Stimulated activated CD4-positive, alpha-beta T cell treated with anti-CD3 and anti-CD28 coated beads, Interleukin-15, amount 100 ng/mL, for 1 hour (primary cell): ENCODE measurements at places on chromosomes 1 and 21.
A peak's percentile ranks its signal among the peaks of the same experiment; 100 is the strongest.

DNA sequence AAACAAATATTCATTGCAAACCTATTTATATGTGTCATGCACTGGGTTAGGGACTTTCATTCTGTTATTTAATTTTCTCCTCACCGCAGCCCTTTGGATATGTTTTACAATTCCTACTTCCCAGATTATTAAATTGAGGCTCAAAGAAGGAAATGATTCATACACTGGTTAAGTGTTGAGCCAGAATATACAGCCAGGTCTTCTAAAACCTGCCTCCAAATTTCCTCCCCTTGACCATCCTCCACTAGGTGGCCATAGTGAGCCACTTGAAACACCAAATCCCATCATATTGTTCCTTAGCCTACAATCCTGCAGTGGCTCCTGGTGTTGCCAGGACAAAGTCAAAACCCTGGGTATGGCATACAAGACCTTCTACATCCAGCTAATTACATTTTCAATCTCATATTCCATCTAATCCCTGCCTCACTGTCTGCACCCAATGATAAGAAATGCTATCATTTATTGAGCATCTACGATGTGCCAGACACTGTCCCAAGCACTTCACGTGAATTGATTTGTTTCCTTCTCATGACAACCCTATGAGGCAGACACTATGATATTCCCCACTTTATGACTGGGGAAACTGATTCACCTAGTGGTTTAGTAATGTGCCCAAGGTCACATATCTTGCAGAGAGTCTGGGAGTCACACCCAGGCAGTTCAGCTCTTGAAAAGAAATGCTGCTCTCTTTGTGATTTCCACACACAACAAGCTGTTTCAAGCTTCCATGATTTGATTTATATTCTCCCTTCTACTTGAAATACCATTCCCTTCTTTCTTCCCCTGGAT, 23.6 kb upstream of the KIRREL1 start:
- DNase-seq: no peak

DNA sequence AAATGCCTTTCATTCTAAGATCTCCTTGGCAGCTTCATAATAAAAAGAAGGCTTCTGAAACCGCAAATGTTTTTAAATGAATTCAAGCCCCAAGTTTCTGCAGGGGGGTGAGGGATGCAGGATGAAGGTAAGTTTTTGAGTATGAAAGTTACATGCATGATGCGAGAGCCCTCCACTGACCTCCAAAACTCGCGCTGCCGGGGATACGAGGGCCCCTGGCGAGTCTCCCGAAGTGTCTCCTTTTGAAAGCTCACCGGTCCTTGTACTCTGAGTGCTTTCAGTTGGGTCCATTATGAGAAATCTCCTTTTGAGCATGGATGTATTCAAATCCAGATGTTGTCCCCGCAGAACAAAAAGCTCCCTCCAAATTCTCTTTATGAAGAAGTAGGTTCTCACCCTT, 18.9 kb upstream of the ZC3H12A start:
- no peak for DNase-seq

- DNase-seq: no peak
These were observed 28.9 kb upstream of the EFCAB14 start for GRCh38 chr1:46747683-46748288.

GRCh38 chr1:226599636-226600238, 51.2 kb downstream of the STUM start:
- no peak for DNase-seq

GRCh38 chr1:9440763-9441194, 98.5 kb upstream of the SLC25A33 start:
- no peak for DNase-seq

- no peak for DNase-seq
These were observed 785 bp downstream of the ZNF697 start for GRCh38 chr1:119647228-119647733.

GRCh38 chr1:93675931-93676330, 5.7 kb downstream of the BCAR3 start:
- DNase-seq: no peak

- DNase-seq: no peak
These were observed 199.4 kb upstream of the PTBP2 start for GRCh38 chr1:96521994-96522760.

DNA sequence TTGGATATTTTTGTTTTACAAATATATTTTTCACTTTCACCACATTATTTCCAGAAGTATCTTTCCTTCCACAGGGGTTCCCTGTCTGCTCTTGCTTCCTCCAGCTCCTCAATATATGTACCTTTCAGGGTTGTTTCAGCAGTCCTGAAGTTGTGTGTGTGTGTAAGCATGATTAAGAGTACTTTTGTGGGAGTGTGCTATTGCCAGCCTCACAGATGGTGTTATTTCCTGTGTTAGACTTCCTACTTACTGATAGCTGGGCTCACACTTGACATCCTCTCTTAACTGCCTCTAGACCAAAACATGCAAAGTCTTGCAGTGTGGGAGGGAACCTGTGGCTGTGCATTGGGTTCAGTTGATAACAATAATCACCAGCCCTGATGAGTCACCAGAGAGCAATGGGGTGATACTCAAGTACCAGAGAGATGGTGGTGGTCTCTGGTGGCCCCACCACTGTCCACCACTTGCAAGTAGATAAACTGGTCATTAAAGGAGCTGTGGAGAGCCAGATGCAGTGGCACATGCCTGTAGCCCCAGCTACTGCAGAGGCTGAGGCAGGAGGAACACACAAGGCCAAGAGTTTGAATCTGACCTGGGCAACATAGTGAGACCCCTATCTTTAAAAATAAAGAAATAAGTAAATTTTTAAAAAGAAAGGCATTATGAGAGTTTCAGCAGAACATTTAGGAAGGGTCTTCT, 126.7 kb downstream of the NR5A2 start:
- no peak for DNase-seq

DNA sequence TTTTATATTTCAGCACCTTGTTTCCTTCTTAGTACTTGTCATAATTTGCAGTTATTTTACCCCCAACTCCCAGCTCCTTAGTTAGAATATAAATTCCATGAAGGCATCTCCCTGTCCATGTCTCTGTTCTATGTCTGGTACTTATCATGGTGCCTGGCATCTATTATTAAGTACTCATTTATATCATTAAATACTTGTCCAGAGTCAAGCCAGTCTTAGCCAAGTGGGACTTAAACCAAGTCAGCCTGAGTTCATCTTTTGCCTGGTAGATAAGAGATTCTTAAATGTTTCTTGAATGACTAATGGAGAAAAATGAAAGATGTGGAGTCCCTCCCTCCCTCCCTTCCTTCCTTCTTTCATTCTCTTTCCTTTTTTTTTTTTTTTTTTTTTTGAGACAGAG, 9.4 kb downstream of the SLC25A44 start:
- no peak for DNase-seq

DNA sequence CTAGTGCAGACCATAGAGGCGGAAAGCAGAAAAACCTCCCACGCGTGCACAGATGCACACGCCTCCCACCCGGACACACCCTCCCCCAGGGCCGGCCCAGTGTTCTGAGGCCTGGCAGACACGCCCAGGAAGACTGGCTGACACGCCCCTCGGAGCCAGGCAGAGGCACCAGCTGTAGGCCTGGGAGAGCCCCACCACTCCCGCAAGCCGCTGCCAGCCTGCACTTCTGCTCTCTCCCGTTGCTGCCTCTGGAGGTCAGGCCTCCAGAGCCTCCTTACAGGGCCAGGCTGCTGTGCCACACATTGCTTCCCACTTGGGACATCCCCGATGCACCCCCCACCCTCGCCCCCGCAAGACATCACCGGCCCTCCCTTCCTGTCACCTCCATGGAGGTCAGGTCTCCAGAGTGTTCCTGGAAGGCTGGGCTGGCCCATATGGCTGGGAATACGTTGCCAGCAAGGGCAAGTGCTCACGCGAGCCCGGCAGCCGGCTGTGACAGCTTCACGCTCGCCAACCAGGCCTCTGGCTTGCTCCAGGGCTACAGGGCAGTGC, 40.4 kb downstream of the CASZ1 start:
- DNase-seq: peak; percentile 20

DNA sequence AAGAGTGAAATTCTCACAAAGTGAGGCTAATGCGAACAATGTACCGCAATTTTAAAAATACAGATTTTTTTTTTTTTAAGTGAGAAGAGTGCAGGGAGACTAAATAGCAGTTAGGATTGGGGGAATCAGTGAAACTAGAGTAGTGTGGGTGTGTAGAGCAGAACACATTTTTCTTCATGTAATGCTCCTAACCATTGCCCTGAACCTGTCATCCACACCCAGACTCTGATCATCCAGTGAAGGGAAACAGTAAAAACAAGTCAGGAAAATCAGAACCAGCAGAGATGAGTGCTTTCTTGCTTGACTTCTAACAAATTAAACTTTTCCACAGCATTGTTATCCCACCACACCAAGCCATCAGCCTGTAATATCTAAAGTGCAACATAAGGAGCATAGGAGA, 9.1 kb downstream of the CADM3 start:
- DNase-seq: no peak
